Stimulated activated CD4-positive, alpha-beta T cell treated with anti-CD3 and anti-CD28 coated beads, Interleukin-15, amount 100 ng/mL, for 1 hour (primary cell): ENCODE measurements at places on chromosomes 5 and 9.

- no peak for DNase-seq
Observed at GRCh38 chr5:155274484-155274883, 260.9 kb downstream of the KIF4B start.

GRCh38 chr5:16983972-16984371 lies 47.9 kb upstream of the MYO10 start:
- no peak for DNase-seq

GRCh38 chr5:168274406-168274805 lies 17.0 kb upstream of the WWC1 start:
- DNase-seq = no peak

DNA sequence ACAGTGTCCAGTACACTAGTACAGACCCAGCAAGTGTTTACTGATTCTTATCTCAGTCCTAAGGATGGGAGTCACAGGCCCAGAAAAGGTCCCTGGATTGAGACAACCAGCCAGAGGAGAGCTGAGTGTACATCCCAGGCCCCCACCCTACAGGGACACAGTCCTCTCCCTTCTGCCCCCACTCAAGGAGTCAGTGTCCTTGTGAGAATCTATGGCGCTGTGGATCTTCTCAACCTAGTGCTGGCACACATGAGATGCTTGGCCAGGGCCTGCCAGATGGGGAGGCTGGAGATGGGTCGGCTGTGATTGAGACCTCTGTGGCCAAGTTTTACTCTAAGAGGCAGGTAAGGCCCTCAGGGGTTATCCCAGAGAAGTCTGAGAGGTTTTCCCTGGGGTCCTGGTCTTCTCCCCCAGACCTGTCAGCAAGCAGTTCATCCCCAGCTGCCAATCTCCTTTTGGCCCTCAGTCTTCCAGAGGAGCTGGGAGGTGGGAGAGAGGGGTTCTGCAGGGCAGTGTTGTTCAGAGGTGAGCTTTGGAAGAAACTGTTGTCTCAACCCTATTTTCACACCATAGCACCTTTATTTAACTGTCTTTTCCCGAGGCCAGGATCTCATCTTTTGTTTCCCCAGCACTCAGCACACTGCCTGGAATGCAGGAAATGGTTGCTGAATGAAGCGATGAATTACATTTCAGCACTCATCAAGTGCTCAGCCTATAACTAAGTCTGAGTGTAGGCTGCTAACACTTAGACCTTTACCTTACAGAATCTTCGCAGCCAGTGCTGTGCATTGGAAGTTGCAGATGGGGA lies 3.2 kb upstream of the NSD1 start:
- no peak for DNase-seq

DNA sequence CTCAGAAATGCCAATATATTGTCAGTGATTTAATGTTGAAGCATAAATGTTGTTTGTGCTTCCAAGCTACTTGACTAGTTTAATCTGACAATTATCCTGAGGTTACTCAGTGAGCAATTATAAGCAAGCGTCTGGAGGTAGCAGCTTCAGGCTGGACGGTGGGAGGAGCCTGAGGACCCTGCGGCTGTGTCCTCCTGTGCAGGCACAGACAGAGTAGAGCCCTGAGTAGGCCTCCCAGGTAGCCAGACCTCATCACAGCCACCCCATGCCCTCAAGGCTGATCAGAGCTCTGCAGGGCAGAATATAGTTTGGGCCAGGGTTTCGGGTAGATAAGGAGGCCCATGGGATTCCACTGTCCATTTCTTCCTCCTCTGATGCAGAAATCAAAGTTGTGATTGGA lies 153.6 kb downstream of the DRD1 start:
- no peak for DNase-seq

DNA sequence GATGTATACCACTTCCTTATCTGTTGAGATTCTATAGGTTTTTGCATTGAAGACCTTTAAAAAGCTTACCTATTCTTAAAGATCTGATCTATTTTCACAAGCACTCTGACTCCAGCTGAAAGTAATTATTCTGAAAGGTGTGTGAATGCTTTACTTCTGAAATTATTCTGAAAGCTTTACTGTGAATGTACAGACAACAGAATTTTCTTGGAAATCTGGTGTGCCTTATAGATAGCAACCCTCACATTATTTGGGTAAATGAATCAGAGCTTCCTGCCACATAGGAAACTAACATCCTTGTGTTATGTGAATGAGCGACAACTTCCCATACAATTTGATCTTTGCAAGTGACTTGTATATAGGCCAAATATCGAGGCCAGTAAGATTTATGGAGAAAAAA lies 6.5 kb downstream of the CDO1 start:
- DNase-seq = no peak

DNA sequence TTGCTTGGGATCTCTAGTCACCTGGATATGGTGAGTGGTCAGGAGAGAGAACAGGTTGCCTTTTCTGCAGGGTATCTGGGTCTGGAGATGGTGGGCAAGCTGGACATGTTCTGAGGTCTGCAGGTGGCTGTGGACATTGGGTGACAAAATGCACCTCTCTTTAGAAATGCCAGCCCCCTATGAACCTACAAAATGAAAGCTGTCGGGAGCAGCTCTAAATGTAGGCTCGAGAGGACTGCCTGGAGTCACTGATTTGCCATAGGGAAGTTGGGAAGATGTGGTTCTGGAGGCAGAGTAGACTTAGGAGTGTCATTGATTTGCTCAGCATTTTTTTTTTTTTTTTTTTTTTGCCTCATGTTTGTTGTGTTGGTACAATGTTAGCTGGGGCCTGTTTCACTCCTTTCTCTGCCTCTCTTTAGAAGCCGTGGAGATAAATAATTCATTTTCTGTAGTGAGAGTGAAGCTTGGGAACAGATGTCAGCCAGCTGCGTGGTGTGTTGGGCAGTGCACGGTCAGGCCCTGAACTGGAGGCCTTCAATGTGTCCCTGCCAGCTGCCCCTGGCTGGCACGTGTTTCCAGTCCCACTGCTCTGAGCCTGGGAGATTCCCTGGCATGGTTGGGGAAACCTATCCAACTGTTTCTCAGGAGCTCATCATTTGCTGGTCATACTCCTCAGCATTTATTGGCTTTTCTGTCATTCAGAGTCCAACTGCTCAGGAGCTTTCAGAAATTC lies 5.4 kb downstream of the RGS3 start:
- DNase-seq = no peak

- DNase-seq = no peak
Observed at GRCh38 chr9:129781131-129781530, 21.9 kb upstream of the TOR1B start.

GRCh38 chr9:128168731-128169308 lies 8.8 kb downstream of the BBLN start:
- DNase-seq = no peak

GRCh38 chr9:68775003-68775730 lies 70.1 kb downstream of the PIP5K1B start:
- DNase-seq = no peak

GRCh38 chr5:121429761-121430160 lies 421.9 kb upstream of the FTMT start:
- DNase-seq = no peak

- DNase-seq = no peak
Observed at GRCh38 chr5:143308731-143309130, 94.8 kb downstream of the NR3C1 start.

GRCh38 chr5:36839489-36840476 lies 36.8 kb upstream of the NIPBL start:
- DNase-seq = no peak

DNA sequence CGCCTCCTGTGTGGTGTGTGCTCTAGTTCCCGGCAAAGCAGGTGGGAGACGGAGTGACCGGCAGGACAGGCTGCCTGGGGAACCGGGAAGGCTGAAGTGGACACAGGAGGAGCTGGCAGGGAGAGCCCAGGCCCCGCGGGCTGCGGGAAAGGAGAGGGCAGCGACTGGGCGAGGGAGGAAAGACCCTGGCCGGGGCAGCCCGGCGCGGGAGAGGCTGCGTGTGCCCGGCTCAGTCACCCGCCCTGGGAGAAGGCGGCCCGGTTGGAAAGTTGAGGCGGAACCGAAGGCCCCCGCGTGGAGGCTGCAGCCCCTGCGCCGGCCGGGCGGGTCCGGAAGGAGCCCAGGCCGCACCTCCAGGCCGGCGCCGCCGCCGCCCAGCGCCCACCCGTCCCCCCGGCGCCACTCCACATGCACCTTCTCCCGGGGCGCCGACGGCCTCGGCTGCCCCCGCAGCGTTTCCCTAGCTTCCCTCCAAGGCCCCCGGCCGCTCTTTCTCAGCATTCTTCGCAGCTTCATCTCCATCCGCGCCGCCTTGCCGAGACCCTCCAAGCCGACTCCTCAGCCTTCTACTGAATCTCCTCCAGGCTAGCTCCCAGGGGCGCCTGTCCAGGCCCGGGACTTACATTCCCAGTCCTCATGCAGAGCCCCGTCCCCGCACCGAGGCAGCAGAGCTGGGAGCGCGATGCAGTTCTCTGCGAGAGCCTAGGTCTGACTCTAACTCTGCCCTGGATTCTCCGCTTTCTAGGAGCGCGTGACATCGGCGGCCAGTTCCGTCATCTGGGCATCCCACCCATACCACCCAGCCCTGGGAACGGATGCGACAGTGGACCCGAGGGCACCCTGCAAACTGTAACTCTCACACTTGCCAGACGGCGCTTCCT lies 152.0 kb downstream of the ERCC6L2 start:
- DNase-seq = no peak

DNA sequence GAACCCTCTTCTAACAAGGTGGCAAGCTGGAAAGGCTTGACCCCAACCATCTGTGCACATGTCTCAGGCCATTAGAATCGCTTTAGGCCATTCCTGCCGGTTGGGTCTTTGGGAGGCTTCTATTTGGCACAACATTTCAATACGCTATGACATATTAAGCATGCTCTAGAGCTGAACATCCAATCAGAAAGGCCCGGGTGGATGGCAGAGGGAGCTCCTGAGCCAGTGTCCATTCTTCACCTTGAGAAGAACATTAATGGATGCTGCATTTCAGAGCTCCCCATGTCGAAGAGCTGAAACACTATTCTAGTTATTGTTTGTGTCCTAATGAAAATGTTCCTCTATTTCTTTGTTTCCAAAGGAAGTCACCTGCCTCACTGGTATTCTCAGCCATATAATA lies 12.8 kb downstream of the SPATA9 start:
- no peak for DNase-seq

DNA sequence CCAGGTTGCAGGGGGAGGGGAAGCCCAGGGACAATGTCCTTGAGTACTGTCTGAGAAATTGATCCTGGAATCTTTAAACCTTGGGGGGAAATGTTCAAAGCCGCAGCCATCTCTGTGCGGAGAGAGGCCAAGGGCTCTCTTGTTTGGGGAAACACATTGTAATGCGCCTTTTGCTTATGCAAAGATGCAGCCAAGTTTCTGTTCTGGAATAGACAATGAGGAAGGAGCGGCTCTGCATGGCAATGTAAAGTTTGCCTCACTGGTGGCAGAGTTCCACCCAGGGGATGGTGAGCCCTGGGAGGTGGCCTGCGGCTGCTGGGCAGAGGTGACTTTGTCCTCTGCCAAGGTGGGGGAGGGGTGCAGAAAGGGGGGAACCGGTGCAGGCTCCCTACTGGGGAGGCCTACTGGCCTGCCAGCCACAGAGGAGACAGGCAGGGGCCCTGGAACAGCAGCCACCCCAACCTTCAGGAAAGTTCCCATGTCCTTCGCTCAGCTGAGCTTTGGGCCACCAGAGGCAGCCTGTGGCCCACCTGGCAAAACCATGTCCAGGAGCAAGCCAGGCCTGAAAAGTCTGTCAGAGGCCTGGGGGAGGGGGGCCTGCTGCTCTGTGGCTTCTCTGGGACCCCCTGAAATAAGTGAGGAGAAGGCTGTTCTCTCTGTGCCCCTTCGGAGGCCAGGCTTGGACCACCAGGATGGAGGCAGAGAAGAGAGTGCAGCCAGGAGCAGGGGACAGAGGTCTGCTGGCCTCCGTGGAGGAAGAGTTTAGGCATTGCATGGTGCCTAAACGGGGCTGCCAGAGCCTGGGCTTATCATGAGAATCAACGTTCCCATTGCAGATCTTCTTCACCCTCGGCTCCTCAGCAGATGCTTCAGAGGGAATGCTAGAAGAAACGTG lies 127.8 kb downstream of the ZNF354C start:
- DNase-seq = no peak

GRCh38 chr5:148866024-148866423 lies 39.6 kb downstream of the ADRB2 start:
- no peak for DNase-seq

GRCh38 chr9:124730772-124731171 lies 40.3 kb downstream of the NR6A1 start:
- DNase-seq = no peak

DNA sequence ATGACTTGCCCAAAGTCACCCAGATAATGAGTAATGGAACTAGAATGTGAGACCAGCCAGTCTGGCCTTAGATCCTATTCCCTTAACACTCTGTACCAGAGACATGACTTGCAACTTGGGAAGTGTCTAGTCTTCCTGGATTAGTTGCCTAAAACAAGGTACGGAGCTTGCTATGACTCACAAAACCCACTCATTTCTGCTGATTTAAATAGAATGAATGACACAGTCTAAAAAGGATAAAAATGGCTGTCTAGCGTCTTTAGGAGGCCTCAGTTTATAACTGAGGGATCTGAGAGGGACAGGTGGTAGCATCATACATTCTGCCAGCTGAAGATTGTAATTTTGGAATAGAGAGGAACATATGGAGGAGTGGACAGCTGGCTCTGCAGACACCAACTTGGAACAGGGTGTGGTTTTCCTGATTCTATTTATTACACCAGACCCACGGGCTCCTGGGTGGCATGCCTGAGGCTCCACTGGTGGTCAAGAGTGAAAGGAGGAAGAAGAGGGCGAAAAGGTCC lies 62.7 kb downstream of the ABLIM3 start:
- no peak for DNase-seq

DNA sequence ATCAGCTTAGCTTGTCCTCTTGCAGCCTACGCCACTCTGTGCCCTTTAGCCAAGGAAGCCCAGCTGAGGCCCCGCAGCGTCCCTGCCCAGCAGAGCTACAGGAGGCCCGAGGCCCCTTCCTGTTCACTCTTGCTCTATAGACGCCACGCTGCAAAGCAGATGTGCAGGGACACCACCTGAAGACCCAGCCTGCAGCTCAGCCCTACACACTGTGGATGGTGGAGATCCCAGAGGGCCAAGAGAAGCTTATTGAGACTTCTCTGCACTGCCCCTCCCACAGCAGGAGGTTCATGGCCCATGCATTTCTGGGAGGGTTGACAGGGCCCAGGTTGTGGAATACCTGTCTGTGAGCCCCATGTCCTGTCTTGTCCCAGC lies 33.6 kb downstream of the IRF1 start:
- DNase-seq = no peak

GRCh38 chr9:130636648-130637020 lies 27.8 kb upstream of the PRDM12 start:
- no peak for DNase-seq

DNA sequence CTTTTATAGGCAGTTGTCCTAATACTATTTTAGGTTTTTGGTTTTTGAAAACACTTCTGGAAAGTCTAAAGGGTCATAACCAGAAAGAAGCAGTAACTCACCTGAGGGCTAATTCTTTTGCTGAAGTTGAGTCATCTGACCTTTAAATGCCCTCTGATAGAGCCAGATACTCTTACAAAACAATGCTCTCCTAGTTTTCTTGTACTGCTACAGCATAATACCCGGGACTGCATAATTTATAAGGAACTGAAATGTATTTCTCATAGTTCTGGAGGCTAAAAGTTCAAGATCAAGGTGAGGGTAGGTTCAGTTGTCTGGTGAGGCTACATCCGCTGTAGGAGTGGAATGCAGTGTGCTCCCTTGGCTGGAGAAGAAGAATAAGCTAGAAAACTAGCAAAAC lies 670.3 kb downstream of the TLE4 start:
- DNase-seq = no peak
